ENCODE measurements at places on chromosomes 5 and 9. TPM values are rescaled to one million over a fixed set of nuclear protein-coding genes. Genes with fewer than 3 reads are reported as not detected.
A peak's percentile ranks its signal among the peaks of the same experiment; 100 is the strongest.

The FOXD4L5 gene
- not detected for total RNA-seq

The ARRDC1 gene
- 23.8 TPM for total RNA-seq

The BTNL8 gene
- total RNA-seq, result 0.15 TPM

The ZNF883 gene
- 2.6 TPM for total RNA-seq

The TLR4 gene
- 23.0 TPM for total RNA-seq

The EDIL3 gene
- 4.6 TPM for total RNA-seq

The PLEKHG4B gene
- total RNA-seq, result 5.4 TPM

The GABRA1 gene
- not detected for total RNA-seq

The TBCA gene
- total RNA-seq, result 109 TPM

The ACTBL2 gene
- not detected for total RNA-seq

The IQGAP2 gene
- 70.2 TPM for total RNA-seq

DNA sequence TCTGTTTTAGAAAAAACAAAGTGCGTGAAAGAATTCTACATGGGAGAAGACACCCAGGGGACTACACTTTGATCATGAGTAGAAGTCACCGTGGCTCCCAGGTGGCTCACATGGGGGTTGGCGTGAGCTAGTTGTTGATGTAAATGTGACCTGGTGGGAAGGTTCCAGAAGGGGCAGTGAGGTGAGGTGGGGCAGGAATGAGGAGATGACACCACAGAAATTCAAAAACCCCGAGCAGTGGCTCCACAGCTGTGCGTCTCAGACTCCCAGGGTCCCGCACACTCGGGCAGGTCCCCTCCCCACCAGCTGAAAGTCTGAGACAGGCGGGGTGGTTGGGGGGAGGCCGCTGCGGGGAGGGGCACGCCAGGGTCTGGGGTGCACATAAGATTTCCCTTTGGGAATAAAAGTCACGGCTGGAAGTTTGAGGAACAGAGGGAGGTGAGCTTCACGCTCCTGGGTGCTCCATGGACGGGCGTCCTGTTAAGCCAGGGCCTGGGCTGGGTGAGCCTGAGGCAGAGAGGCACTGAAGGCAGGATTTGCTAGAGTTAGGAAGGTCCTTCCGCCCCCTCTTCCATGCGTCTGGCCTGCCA is 29.9 kb downstream of the GLT6D1 start:
- peak; percentile 2 for DNase-seq

- no peak for DNase-seq
Observed at GRCh38 chr5:179196405-179197079, 136.4 kb downstream of the ZNF354C start.

DNA sequence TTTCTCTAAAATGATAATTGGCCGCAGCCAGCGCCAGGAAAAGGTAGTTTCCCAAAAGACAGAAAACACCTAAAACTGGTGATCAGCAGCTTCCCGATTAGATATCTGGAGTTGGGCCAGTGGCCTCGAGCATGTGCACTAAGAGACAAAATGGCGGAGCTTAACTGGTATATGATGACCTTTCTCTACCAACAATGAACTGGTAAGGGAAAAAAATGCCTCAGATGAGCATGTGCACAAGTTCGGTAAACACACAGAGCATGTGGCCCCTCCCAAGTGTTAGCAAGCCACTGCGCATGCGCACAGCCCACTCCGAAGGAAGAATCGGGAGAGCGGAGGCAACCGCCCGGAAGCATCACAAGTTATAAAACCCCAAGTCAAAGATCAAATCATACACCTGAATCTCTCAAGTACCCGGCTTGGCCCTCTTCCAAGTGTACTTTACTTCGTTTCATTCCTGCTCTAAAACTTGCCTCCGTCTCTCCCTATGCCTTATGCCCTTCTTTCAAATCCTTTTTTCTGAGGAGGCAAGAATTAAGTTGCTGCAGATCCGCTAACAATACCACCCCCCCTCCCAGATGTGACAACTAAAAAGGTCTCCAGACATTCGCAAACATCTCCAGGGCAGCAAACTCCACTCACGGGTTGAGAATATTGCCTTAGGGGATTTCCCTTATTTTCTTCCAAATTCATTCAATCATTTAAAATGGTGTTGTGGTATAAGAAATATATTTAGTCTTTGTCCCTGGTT is 15.0 kb upstream of the PTBP3 start:
- DNase-seq, result peak; percentile 62

DNA sequence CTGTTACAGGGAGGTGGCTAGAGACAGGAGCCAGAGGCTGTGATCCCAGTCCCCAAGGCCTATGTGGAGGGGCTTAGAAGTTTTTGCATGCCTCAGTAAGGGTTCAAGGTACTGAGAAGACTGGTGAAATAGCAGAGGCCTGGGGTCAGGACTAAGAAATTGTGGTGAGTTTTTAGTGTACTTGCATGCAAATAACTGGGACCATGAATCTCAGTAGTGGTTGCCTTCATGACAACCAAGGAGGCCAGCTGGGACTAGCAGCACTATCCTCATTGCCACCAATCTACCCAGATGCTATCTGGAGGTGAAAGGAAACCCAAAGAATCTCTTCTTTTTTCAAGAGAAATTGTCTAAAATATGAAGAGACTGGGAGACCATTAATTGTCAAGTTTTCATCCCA is 395.1 kb downstream of the CETN3 start:
- DNase-seq, result no peak

- DNase-seq, result no peak
Observed at GRCh38 chr9:34927061-34927460, 31.0 kb upstream of the PHF24 start.

DNA sequence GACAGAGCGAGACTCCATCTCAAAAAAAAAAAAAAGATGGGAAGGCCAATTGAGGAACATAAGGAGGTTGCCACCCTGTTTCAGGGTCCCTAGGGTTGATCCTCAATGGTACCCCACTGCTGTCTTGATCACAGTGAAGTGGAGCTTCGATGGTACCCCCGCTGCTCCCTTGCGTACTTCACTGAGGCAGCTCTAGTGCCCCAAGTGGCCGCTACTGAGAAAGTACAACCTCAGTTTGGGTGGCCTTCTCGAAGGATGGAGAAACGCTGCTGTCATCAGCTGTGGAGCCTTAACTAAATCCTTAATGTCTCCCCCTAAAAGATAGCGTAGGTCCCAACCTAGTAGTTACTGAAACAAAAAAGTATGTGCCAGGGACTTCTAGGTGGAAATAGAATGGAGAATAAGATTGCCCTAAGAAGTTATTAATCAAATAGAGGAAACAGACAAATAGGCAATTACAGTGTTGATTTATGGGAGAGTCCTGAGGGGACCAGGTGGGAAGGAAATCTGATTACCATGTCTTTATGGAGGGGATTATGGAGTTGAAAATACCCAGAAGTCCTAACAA is 6.3 kb downstream of the TESK1 start:
- no peak for DNase-seq

DNA sequence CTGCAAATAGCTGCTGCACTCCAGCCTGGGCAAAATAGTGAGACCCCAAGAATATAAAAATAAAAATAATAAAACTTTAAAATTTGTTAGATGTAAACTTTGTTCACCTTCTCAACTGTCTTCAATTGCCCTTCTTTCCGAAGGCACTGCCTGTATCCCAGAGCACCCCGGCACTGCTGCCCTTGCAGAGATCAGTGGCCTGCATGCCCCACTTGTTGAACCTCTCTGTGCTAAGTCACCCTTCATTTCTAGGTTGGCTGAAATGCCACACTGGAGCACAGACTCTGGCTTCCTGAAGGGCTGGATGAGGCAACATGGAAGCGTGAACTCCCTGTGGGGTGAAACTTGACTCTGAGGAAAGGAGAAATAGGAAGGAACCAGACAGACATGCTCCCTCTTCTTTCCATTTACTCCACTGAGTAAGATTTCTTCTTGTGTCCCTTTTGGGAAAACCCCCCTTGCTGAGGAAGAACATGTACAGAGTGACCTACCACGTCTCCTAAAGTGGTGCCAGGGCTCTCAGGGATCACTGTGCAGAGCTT is 8.4 kb upstream of the JMY start:
- no peak for DNase-seq

DNA sequence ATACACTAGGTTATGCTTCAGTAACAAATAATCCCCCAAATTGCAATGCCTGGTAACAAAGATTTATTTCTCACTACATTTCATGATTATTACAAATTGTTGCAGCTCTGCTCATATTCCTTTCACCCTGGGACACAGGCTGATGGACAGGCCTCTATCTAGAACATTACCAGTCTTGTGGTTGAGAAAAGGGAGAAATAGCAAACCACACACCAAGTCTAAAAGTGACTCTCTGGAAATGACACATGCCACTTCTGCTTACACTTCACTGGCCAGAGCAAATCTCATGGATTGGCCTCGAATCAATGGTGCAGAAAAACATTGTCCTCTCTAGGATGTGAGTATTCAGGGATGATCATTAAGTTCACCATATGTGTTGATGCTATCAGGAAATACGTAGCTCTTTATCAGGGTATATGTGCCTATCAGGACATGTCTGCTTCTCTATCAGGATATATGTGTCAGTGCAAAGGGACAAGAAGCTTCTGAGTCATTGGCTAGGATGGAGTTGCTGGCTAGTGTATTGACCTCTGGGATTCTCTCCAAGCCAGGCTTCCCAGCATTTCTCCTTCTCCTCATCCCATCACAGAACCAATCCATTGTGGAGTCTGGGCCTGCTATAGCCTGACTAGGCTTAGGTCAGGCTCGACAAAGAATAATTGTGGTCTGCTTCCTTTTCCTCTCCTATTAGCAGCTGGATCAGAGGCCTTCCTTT is 91.1 kb upstream of the CEP78 start:
- no peak for DNase-seq

GRCh38 chr9:93290495-93291434 is 106.8 kb downstream of the WNK2 start:
- no peak for DNase-seq

- no peak for DNase-seq
Observed at GRCh38 chr9:73923796-73924195, 573.3 kb upstream of the RORB start.

DNA sequence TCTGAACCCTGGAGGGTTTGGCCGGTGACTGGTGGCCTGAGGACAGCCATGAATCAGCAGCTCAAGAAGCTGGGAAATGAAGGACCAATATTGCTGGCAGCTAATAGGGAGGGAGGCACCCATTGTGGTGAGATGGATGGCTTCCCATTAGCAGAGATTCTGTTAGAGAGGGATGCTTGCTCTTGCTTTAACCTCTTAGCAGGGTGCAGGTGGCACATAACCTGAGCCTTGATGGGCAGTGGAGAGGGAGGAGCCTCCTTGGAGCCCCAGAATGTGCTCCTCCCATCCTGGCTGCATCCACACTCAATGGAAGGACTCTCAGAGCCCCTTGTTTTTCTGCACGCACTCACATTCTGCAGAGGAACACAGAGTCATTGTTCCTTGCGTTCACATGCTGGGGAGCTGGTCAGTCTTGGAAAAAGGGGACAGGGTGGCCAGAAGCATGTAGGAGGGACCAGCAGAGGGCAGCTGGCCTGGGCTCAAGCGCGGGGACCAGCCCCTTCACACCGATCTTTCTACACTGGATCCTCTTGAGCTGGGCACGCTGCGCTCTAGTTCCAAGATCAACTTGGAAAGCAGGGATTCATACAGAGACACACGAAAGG is 161.8 kb downstream of the MED10 start:
- DNase-seq, result no peak

DNA sequence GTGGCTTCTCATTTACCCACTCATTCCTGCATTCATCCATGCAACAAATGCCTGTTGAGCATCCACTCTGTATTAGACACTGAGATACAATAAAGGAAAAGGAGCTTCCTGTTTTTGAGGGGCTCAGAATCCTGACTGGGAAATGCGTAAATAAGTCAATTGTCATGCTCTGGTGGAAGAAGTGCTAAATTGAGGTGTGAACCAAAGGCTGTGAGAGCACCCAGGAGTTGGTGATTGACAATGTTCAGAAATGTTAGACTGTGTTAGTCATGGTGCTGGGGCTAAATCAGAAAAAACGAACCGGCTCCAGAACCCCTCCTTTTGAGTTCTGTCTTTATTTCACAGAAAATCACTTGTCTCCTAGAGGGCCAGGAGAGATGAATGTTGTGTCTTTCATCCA is 558.6 kb upstream of the SGCD start:
- DNase-seq, result no peak

DNA sequence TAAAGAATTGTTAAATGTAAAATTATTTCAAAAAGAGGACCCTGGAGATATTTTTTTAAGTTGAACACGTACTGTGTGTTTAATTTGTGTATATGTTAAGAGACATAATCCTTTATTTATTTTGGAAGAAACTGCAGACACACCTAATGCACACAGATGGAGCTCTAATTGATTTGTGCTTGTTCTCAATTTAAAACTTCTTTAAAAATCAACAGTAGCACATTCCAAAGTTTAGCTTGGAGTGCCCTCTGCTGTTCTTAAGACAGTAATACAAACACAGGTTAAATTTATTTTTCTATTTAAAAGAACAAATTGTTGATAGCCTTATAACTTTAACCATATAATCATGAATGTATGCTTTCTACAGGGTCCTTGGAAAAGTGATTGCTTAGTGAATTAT is 277.6 kb upstream of the ADAMTS16 start:
- DNase-seq, result no peak

GRCh38 chr9:114285166-114285867 is 37.6 kb upstream of the ORM1 start:
- DNase-seq, result peak; percentile 47

GRCh38 chr5:75678155-75678554 is 39.1 kb downstream of the POC5 start:
- no peak for DNase-seq
